ENCODE measurements at places on chromosomes 6 and 20.

- no peak for DNase-seq
Measured at GRCh38 chr20:38294076-38294591, 9.8 kb upstream of the BPI start.

DNA sequence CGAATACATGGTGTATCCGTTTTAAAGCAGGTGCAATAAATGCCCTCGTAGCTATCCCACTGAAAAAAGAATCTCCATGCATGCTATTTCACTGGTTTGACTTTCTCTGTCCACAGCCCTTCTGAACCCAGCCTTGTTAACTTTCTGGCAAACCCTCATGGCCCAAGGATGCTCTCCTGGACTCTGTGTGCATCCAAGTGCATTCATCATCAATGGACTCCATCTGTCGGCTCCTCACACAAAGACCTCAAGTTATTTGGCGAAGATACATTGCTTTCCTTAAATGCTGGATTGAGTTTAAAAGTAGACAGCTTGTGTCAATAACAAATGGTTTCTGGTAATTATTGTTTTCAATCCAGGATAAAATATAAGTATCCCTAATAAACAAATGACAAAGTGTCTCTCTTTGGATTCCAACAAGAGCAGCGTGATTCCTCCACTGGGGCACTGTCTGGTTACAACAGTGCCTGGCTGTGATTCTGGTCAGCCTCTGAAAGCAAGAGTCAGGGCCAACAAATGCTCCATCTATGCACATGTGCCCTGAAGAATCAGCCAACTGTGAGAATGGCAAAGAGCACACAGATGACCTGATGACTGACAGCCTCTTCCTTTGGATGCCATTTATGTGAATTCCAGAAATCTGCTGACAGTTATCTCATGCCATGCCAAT lies 55.7 kb downstream of the FYN start:
- no peak for DNase-seq

- no peak for DNase-seq
Measured at GRCh38 chr20:54122189-54122588, 51.6 kb downstream of the CYP24A1 start.

GRCh38 chr6:108966855-108967755 lies 118.9 kb downstream of the ARMC2 start:
- no peak for DNase-seq

DNA sequence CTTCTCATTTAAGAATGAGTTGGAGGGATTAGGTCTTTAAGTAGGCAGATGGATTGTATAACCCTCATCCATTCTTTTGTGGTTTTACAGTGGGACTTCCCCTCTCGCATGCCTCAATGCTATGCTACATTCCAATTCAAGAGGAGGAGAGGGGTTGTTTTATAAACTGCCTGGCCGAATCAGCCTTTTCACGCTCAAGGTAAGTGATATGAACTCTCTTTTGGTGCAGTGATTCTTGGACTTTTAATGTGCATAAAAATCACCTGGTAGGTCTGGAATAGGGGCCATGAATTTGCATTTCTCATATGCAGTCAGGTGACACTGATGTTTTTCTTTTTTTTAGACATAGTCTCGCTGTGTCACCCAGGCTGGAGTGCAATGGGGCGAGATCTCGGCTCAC lies 10.8 kb downstream of the ASXL1 start:
- DNase-seq, result no peak

DNA sequence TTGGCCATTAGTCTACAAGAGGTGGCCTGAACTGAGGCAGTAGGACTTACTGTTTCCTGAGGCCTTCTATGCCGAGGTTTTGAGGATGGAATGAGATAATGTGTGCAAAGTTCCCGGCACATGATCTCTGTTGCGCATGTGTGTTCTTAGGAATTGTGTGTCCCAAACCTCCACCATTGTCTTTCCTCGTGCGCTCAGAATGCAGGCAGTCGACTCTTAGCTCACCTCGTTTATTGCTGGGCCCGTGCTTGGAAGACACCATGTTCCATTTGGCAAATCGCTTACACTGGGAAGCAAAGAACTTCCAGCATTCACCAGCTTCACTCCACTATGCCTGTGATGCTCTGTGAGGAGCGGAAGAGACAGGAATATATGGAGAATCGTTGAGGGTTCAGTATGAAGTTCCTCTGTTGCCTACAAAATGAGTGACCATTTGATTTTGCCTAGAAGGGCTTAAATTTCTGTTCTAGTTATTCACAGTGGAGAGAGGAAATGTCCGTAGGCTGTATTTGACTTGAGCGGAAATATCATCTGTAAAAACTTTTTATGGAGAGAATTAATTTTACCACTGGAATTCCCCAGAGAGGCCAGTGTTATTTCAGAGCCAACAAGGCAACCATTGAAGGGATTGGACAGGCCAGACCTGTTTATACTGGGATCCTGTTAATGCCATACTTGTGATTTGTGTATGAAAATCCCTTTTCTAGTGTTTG lies 75.7 kb upstream of the CLDN20 start:
- DNase-seq, result no peak

DNA sequence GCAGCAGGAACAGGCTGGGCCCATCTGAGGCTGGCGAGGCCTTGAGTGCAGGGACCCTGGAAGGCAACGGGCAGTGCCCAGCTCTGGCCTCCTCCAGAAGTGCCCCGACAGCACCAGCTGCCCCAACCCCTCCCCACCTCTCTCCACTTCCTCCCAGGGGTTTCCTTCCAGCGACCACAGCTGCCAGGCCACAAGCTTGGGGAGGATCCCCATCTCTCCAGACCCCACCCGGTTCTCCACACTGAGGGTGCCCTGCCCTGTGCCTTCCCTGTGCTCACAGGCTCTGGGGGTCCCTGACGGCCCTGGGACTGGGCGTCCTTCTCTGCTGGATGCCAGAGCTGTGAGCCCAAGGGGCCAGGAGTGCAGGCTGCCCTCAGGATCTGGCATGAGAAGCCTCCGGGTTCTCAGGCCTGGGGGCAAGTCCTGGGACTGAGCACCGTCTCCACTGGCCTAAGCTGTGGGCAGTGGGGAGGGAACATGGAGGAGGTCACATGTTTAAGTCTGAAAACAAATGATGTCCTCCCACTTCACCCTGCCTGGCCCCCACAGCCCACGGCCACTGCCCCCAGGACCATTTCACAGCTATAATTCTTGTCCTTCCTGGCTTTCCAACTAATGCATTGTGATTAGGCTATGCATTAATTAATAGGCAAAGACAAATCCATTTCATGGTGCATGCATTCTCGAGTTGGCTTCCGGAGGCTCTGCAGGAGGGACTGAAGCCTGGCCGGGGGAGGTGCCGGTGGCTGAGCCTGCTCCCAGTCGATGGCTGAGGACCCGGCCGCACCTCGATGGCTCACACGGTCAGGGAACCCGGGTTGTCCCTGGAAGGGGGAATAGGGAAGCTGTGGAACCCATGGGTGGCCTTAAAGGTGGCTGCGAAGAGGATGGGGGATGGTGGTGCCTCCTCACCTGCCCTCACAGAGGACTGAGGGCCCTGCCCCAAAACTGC lies 24.4 kb downstream of the BHLHE23 start:
- DNase-seq, result no peak

DNA sequence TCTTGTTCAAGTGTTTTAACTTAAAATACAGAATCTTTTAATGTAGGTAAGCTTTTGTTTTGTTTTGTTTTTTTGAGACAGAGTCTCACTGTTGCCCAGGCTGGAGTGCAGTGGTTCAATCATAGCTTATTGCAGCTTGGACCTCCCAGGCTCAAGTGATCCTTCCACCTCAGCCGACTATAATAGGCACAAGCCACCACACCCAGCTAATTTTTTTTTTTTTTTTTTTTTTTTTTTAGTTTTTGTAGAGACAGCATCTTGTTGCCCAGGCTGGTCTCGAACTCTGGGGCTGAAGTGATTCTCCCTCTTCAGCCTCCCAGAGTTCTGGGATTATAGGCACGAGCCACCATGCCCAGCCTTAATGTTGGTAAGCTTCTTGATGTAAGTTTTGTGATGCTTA lies 3.3 kb downstream of the EFHC1 start:
- DNase-seq, result no peak

DNA sequence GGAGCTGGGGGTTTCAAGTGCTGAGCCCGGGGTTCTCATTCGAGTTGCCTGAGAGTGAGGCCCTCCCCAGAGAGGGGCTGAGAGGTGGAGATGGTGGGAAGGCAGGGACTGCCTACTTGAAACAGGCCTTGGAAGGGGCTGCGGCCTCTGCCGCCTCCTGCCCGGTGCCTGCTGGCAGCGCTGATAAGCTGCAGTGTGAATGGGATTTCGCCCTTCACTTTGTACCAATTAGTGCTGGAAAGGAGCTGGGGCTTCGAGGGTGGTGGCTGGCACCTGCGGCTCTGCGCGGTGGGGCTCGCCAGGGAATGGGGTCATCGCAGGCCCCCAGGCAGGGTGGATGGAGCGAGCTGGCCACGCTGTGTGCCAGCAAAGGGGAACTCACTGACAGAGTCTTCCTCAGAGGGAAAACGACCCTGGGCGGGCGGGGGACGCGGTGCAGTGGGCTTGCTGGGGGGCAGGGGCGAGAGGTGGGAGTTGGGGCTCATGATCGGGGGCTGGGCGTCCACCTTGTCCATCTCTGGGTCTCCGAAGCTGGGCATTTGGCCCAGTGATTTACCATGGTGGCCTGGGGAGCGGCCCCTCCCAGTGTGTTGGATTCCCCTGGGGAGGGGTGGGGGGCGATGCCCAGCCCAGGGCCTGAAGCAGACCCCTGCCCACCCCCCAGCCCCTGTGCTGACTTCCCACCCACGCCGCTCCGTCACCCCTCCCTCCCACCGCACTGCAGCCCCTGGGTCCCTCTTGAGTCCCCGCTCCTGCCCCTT lies 22.9 kb downstream of the COL20A1 start:
- no peak for DNase-seq

- DNase-seq, result no peak
Measured at GRCh38 chr20:24165301-24166122, 176.9 kb upstream of the GGTLC1 start.

GRCh38 chr6:160085226-160085625 lies 36.4 kb upstream of the SLC22A1 start:
- DNase-seq, result no peak

GRCh38 chr20:17901971-17902370 lies 66.6 kb downstream of the SNX5 start:
- no peak for DNase-seq

GRCh38 chr20:30288346-30288745 lies 969.1 kb upstream of the DEFB115 start:
- DNase-seq, result no peak

DNA sequence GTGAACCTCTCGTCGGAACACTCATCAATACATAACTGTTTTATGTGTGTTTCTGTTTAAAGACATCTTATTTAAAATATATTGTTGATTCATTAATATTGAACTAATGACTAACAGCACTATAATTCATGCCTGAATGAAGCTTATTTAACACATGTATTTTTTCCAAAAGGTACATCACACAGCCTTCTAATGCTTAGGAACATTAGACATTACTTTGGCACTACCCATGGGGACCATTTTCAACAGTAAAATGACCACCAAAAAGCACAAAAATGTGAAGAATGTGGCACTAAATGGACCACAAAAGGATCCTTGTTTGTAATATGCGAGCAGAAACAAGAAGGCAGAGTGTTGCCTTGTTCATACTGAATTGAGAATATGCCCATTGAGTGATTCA lies 109.2 kb downstream of the CEP57L1 start:
- no peak for DNase-seq

DNA sequence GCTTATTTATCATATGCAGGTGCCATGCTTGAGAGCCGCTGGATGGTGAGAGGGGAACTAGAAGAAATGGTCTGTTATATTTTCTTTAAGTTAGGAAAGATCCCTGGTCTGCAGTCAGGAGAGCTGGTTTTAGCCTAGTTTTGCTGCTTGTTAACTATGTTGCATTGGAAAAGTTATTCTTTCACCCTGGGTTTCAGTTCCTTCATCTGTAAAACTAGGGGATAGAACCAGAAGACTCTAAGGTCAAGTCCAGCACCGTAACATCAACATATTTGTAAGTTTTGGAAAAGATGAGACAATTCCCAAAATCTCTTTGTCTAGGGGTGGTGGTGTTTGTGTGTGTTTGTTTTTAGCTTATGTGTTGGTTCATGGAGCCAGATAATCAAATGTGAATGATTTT lies 304.0 kb downstream of the QKI start:
- DNase-seq, result no peak

GRCh38 chr6:108937170-108937569 lies 88.9 kb downstream of the ARMC2 start:
- DNase-seq, result no peak

GRCh38 chr6:18511211-18511610 lies 124.1 kb downstream of the RNF144B start:
- DNase-seq, result no peak

- DNase-seq, result peak; percentile 52
Measured at GRCh38 chr6:30814146-30815040, 69.9 kb upstream of the DDR1 start.

- no peak for DNase-seq
Measured at GRCh38 chr20:51122931-51123658, 100.2 kb upstream of the KCNG1 start.

DNA sequence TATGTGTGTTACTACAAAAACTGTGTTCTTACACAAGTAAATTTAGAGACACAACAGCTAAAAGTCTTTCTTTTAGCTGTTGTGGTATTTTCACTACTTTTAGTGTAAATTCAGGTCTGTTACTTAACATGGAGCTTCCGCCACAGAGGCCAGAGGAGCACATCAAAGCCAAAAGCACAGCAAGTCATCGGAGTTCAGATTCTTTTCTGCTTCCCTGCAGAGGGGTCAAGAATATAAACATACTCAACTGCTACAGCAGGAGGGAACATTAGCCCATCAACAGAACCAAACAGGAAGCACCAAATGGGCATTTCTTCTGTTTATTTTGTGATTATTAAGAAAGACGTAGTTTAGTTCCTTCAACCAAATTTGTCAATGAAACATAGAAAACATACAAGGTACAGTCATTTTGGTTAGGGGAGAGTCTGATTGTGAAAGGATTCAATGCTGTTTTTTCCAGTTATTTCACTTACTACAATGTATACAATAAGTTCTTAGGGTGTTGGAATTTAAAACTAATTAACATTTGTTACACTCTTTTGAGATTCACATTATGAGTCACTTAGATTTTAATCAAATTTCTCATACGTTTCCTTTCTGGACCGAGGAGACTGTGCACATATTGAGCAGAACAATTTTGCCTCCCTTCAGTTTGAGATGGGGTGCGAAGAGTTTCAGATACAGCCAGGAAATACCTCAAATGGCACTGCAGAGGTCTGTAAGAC lies 42.8 kb upstream of the DSE start:
- no peak for DNase-seq

GRCh38 chr6:68711386-68712000 lies 76.4 kb downstream of the ADGRB3 start:
- DNase-seq, result no peak

GRCh38 chr6:15325540-15325955 lies 79.7 kb downstream of the JARID2 start:
- no peak for DNase-seq

DNA sequence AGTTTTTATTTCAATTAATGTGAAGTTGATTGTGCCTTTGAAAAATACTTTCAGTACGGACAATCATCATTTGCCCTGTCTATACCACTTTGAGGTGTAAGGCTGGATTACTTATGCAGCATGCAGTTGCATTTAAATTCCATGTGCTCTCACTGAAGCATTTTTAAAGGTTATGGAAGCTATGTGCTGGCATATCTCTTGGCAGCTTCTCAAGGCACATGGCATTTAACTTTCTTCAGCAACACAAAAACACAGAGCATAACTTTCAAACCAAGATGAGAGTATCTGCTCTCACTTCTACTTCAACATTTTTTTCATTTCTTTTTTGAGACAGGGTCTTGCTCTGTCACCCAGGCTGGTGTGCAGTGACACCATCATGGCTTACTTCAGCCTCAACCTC lies 360.6 kb upstream of the RUNX2 start:
- no peak for DNase-seq

- DNase-seq, result no peak
Measured at GRCh38 chr6:14035874-14036273, 81.7 kb upstream of the CD83 start.
